M059J (cell line): ENCODE measurements at places on chromosomes 7 and 10. TPM values are rescaled to one million over a fixed set of nuclear protein-coding genes. Genes with fewer than 3 reads are reported as not detected.

- DNase-seq, result no peak
Measured at GRCh38 chr7:137825489-137825888, 21.3 kb downstream of the DGKI start.

DNA sequence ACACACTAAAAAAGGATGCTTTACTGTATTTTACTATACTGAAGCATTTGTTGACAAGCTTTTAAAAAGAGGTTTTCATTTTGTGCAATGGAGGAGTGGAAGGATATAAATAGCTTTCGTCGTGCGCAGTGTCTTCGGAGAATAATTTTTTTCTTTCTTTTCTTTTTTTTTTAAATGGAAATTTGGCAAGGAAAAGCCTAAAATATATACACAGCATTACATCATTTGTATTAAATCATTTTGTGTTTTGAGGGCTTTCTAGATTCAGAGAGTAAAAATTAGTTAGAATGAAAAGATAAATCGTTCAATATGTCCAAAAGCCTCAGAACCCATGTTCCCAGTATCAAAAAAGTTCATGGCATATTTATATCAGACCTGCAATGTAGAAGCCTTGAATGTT is 150.2 kb upstream of the FERD3L start:
- DNase-seq, result no peak

GRCh38 chr10:34814223-34814912 is 728 bp downstream of the PARD3 start:
- peak; percentile 19 for DNase-seq

DNA sequence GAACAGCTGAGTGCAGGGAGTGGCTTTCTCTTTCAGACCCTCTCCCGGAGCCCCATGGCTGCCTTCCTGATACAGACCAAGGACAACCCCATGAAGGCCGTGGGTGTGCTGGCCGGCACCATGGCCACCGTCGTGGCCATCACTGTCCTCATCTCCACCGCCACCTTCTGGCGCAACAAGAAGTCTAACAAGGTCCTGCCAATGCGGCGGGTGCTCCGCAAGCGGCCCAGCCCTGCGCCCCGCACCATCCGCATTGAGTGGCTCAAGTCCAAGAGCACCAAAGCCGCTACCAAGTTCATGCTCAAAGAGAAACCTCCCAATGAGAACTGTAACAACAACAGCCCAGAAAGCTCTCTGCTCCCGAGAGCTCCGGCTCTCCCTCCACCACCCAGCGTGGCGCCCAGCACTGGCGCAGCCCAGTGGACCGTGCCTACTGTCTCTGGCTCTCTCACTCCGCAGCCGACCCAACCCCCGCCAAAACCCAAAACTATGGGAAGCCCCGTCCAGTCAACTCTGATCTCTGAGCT is 11.2 kb downstream of the LRIT2 start:
- DNase-seq, result no peak

GRCh38 chr7:94274828-94275227 is 119.9 kb upstream of the COL1A2 start:
- no peak for DNase-seq

DNA sequence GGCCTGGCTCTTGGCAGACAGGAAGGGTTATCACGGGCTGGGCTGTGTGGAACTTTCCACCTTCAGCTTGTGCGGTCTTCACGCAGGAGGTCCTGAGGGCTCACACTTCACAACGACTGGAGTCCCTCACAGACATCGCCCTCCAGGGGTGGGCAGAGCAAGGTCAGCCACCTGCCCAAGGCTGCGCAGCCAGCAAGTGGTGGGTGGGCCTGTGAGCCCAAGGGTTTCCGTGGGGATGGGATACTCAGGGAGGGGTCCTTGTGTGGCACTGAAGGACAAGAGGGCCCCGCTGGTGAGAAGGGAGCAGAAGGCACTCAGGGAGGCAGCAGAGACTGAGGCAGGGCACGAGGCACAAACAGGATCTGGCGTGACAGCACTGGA is 22.0 kb downstream of the PDIA4 start:
- no peak for DNase-seq

DNA sequence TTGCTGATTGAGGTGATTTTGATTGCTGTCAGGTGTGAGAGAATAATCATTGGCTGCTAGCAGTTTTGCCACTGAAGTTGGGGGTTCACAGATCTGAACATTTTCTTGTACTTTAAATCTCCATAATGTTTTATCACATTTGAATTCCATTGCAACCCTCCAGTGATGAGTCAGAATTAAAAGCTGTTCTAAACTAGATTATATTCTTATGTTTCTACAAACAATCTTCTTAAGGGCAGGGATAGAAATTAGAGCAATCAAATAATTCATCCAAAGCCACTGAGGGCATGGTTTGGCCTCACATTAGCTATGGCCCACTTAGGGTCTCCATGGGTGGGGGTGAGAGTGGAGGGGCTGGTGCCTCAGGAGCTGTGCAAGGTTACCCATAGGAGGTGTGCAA is 53.0 kb upstream of the RPA3 start:
- DNase-seq, result no peak

- no peak for DNase-seq
Measured at GRCh38 chr7:142881586-142882337, 3.8 kb downstream of the TRPV6 start.

DNA sequence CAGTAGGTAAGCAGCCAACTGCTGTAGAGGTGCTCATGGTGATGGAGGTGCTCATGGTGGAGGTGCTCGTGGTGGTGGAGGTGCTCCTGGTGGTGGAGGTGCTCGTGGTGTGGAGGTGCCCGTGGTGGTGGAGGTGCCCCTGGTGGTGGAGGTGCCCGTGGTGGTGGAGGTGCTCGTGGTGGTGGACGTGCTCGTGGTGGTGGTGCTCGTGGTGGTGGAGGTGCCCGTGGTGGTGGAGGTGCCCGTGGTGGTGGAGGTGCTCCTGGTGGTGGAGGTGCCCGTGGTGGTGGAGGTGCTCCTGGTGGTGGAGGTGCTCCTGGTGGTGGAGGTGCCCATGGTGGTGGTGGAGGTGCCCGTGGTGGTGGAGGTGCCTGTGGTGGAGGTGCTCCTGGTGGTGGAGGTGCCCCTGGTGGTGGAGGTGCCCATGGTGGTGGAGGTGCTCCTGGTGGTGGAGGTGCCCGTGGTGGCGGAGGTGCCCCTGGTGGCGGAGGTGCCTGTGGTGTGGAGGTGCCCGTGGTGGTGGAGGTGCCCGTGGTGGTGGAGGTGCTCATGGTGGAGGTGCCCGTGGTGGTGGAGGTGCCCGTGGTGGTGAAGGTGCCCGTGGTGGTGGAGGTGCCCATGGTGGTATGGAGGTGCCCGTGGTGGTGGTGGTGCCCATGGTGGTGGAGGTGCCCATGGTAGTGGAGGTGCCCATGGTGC is 517.3 kb downstream of the PTPRN2 start:
- no peak for DNase-seq

- DNase-seq, result no peak
Measured at GRCh38 chr7:119482209-119482608, 790.8 kb upstream of the KCND2 start.

- no peak for DNase-seq
Measured at GRCh38 chr10:17454161-17455014, at the start of gene ST8SIA6. TSS of gene ST8SIA6 (minus strand) at chr10:17454595. CDS start at chr10:17454255, 340 bp downstream.

DNA sequence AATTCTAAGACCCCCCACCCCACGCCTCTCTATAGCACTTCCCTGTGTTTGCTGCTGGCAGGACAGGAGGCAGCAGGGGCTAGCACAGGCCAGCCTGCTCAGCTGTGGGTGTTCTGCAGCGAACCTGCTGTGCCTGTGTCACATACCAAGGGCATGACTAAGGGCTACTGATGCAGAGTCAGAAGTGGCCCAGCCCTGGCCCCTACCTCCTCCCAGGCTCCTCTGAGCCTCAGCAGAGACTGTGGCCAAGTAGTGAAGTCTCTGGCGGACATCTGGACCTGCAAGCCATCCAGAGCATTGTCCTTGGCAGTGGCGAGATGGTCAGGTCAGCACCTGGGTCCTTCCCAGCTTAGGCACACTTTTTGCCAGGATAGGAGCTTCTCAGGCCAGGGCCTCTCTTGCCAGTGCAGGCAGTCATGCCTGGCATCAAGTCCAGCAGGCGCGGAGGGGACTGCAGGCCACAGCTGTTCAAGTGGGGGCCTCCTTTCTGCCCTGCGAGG is 116.3 kb upstream of the RET start:
- DNase-seq, result peak; percentile 67

- DNase-seq, result no peak
Measured at GRCh38 chr10:44913350-44914081, 2.4 kb downstream of the TMEM72 start.

DNA sequence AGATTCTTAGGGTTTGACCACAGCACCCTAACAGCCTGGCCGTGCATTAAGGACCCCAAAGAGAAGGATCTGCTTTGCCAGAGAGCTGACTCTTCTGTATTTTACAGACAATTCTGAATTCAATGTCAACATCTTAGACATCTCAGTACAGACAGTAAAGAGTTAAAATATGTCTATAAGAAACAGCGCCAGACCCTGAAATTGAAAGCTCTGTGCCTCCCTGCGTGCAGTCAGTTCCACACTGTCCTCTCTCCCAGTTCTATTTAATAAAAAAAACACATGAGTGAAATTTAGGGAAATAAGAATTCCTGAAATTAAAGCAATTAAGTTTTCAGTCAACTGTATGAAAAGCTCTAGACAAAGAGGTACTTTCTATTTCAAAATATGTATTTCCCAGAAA is 45.1 kb downstream of the MET start:
- no peak for DNase-seq

GRCh38 chr7:20340839-20341238 is 10.1 kb downstream of the ITGB8 start:
- no peak for DNase-seq

DNA sequence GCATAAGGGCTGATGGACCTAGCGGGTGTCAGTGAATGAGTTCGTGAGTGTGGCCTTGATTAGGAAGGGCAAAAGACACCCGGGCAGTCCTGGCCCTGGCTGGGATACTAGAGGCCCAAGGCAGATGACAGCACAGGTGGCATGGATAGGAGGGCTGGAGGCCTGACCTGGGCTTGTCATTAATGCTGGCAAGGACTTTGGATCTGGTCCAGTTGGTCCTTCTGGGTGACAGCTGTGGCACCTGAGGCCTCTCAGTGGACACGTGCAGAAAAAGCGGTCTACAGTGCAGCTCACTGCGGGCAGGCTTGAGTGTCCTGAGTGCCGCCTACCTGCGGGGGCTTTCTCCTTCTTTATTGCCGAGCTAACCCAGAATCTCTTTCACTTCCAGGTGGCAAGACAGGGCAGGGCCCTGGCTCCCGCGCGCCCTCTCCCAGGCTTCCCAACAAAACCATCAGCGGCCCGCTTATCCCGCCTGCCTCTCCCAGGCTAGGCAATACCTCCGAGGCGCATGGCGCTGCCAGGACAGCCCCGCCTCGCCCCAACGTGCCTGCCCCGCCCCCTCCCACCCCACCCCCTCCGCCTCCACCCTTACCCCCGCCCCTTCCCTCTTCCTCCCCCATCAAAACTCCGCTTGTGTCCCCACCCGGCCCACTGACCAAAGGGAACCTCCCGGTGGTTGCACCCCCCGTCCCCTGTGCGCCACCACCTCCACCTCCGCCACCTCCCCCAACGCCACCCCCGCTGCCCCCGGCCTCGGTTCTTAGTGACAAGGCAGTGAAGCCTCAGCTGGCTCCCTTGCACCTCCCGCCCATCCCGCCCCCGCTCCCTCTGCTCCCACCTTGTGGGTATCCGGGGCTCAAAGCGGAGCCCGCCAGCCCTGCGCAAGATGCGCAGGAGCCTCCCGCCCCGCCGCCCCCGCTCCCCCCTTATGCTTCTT is 77.4 kb downstream of the WIPF3 start:
- DNase-seq, result no peak

The UCMA gene
- total RNA-seq, result not detected in 2 replicates

The CACNB2 gene
- 0.52 TPM in 1 of 2 replicates, not detected in the other for total RNA-seq

The PAPSS2 gene
- 69.1 and 81.0 TPM in 2 replicates for total RNA-seq

The H2AZ2 gene
- total RNA-seq, result 502 and 524 TPM in 2 replicates

The ADRB1 gene
- 0.12 and 0.52 TPM in 2 replicates for total RNA-seq

The WASHC2C gene
- total RNA-seq, result 6.6 and 11.8 TPM in 2 replicates

The DIP2C gene
- 3.4 and 4.6 TPM in 2 replicates for total RNA-seq

The PTPRE gene
- total RNA-seq, result 3.7 and 6.4 TPM in 2 replicates

The NKX2-3 gene
- total RNA-seq, result 0.12 TPM in 1 of 2 replicates, not detected in the other

The ITGB8 gene
- 18.4 and 24.3 TPM in 2 replicates for total RNA-seq
